NCI-H524 treated with DMSO at 0.1 percent for 48 hours (cell line): ENCODE measurements at places on chromosomes 1 and 21.
A peak's percentile ranks its signal among the peaks of the same experiment; 100 is the strongest.

DNA sequence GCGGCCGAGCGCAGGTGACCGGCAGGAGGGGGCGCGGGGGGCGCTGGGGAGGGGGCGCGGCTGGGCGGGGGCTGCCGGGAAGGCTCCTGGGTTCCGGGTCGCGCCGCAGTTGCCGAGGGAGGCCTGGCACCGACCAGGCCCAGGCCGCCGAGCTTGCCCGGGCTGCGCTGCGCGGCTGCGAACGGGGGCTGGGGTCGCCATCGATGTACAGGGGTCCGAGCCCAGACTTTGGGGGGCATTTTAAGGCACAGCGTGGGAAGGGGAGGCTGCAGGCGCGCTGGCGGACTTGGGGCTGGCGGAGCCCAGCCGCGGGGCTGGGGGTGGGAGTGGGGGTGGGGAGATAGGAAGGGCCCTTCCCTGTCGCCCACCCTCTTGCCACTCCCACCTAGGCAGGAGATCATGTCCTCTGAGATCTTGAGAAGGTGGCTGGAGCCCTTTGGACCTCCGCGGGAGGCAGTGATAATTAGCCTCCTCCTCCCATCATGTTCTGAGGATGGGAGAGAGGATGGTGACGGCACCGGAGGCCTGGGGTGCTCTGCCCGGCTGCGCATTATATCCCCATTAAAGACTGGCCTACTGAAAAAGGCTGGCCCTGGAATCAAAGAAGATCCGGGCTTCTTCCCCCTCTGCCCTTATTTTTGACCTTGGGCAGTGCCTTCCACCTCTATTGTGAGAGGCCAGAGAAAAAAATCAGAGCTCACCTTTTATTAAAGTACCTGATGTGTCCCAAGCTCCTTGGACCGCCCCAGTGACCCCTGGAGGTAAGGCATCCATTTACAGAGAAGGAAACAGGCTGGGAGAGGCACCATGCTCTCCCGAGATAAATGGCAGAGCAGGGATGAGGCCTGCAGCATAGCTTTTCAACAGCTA is 497 bp downstream of the FBXO44 start:
- no peak for DNase-seq

DNA sequence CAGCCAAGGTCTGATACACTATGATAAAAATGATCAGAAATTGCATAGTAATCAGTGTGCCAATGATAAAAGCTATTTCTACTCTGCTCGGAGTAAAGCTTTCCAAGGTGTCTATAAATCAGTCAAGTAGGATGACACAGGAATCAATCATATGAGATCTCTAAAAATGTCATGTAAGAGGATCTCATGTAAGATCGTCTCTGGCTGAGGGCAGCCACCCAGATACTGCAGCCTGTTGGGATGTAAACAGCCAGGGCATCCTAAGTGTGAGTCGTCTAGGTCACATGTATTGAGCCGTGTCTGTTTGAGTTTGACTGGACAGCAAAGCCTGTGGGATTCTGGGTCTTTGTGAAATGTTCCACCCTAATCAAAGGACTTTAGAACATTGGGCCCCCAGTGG is 2.8 kb upstream of the TEX35 start:
- no peak for DNase-seq

DNA sequence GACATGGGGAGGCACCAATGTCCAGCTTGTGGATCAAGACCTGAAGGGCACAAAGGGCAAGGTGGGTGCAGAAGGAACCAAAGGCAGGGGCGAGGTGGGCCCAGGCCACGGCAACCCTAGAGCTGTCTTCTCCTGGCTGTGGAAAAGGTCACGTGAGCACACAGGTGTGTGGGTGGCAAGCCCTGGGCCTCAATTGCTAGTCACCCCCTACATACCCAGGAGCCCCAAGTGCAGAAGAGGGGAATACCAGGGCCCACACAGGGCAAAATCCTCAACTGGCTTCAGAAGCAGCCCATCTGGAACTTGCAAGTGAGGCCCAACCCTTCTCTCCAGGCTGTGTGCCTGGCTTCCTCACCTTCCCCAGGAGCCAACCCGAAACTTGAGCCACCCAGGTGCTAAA is 25.6 kb downstream of the ZBTB17 start:
- no peak for DNase-seq

DNA sequence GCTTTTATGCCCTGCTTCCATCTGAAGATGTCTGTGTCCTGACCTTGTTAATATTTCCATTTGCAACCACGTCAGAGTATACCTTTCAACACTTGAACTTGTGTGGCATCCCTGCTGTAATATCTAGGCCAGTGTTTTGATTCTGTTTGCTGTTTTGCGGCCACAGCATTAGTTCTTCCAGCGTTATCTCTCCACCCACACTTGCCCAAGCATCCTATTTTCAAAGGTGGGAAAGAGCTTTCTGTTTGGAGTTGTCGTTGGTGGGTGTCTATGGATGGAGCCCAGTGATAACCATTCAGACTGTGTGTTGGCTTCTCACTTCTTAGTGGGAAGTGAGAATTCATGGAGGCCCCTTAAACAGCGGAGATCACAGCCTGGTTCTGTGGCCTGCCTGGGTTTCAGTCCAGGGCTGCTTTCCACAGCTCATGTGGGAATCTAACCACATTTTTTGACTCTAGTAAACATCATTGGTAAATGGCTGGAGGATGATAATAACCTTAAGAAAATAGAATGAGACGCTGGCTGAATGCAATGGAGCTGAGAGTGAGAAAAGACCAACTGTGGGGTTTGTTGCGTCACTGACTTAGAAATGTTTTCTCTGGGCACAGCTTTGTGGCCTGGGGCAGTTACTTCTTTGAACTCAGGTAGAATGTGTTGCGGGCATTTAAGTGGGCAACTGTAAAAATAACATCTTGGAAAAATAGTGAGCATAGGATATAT is 7.6 kb downstream of the TENT5C start:
- DNase-seq, result no peak

GRCh38 chr1:202579806-202580205 is 130.4 kb downstream of the SYT2 start:
- peak; percentile 41 for DNase-seq

DNA sequence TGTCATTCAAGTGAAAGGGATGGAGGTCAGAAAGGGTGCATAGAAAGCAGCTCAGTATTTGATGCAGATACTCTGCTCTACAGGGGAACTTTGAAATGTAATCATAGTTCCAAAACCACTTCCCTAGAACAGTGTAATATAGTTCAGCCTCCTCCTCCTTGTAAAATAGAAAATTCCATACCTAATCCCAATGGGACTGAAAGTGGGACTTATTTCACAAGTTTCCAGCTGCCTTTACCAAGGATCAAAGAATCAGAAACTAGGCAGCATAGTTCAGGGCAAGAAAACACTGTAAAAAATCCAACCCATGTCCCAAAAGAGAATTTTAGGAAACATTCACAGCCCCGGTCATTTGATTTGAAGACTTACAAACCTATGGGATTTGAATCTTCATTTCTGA is 8.1 kb upstream of the TMCO2 start:
- no peak for DNase-seq

GRCh38 chr1:247419336-247419735 is 3.4 kb downstream of the NLRP3 start:
- no peak for DNase-seq

GRCh38 chr1:27554293-27554692 is 49.7 kb downstream of the AHDC1 start:
- DNase-seq, result no peak

- no peak for DNase-seq
Observed at GRCh38 chr1:93036672-93037071, 42.4 kb upstream of the MTF2 start.

DNA sequence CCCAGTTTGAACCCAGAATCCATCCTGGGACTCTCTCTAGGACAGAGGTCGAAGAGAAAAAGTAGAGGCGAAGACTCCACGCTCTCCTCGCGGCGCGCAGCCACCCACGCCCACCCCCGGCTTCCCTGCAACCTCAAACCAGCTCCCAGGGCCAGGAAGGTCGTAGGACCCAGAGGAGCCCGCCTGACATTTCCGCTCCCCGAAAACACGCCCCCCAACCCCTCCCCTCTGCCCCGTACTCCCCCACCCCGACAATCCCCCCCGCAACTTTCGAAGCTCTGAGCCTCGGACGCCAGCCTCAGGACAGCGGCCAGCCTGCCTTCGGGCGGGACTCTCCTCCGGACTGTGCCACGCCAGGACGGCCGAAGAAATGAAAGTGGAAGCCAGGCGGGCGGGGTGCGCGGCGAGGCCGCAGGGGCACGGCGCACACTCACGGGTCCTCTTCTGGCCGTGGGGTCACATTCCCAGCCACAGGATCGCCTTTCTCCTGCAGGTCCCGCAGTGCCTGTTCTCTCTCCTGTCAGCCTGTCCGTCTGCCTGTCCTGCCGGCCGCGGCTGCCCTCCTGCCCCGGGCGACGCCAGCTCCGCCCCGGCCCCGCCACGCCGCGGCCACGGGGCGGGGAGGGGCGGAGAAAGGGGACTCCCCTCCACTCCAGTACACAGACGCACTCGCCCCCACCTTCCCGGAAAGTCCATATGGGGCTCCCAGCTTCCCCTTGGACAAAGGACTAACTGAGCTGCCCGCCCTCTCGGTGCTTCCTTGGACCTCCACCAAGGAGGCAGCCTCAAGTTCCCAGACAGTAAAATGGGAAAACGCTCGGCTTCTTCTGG is at the start of gene MOB3C:
Gene MOB3C (minus strand): TSS at position 535 of the 831 bp plus-strand sequence. CDS start 3,490 bp downstream, outside the sequence.
- DNase-seq, result no peak

GRCh38 chr1:59972216-59972927 is 45.8 kb upstream of the CYP2J2 start:
- peak; percentile 78 for DNase-seq

GRCh38 chr21:20999659-21000058 is 1.4 kb downstream of the NCAM2 start:
- no peak for DNase-seq
